ENCODE measurements at places on chromosomes 1 and 21.

DNA sequence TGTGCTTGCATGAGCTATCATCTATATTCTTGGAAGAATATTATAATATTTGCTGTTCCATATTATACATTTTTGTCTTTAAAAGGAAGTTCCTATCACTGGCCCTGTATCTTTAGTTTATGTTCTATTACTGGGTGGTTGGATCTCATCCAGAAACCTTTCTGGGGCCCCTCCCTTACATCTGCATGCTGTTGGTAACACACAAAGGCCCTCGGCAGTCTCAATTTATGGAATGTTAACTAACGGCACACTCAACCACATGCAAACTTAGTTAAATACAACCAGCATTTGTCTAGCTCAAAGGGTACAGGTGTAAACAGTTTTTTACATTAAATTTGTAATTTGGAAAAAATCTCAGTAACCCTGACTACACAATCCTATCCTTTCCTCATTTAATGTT is 9.7 kb upstream of the HYI start:
- DNase-seq = no peak

DNA sequence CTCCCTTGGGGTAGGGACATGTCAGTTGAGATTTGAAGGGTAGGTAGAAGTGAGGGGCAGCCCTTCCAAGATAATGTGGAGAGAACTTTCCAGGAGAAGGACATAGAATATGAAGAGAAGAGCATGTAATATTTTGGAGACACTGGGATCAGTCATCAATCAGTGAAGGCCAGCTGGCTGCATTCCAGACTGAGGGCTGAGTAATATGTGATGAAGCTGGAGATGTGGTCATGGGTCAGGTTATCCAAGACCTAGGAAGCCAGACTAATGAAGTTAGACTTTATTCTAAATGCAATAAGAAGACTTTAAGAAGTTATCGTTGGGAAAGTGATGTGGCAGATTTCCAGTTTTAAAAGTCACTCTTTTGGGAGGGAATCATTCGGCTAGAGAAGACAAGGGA is 262.0 kb downstream of the HMCN1 start:
- DNase-seq = no peak

GRCh38 chr1:246755419-246755818 is 31.2 kb downstream of the SCCPDH start:
- no peak for DNase-seq

- DNase-seq = no peak
These were observed 3.8 kb downstream of the ETV3 start for GRCh38 chr1:157134442-157134841.

- no peak for DNase-seq
These were observed 10.0 kb downstream of the PUM1 start for GRCh38 chr1:31055501-31055900.

DNA sequence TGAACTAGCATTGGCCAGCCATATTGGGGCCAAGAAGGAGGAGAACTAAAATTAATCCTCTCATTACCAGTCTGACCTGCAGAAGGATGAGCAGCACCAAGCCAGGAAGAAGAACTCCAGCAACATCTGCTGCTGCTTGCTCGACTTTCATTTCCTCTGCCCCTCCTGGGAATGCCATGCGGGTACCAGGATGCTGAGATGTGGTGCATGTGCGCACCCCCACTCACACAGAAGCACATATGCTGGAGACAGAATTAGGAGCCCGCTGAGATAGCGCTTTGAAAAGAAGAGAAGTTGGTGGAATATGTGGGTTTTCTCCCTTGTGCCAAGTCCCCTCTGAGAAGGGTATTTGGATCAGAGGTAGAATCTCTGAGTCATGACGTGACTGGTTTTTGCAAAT is 70.4 kb downstream of the PLXNA2 start:
- DNase-seq = no peak

DNA sequence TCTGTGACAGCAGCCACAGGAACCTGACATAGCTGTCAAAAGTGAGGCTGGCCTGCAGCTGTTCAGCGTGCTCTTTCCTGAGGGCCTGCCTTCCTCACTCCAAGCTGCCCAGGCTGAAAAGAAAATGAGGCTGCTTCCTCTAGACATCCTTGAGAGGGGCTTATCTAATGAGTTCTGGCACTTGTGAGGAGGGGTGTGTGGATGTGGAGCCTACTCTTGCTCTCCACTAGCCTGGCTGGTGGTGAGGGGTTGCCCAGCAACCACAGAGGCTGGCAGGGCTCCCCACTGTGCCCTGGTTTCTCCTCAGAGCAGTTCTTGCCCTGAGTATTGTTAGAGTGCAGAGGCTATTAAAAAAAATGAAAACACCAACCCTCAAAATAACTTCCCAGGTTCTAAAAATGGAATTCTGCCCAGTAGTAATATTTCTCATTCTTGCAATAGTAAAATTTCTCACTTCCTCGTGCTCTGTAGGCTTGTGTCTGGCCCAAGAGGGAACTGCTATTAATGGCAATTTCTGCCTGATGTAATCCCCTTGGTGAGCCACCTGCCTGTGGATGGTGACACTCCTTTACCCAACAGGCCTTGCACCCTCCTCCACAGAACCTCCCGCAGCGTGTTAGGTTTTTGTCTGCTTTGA is 52.6 kb upstream of the EPS8L3 start:
- DNase-seq = no peak

GRCh38 chr1:224919508-224919907 is 10.0 kb upstream of the DNAH14 start:
- no peak for DNase-seq

- no peak for DNase-seq
These were observed 66.7 kb downstream of the LBR start for GRCh38 chr1:225361176-225361575.

DNA sequence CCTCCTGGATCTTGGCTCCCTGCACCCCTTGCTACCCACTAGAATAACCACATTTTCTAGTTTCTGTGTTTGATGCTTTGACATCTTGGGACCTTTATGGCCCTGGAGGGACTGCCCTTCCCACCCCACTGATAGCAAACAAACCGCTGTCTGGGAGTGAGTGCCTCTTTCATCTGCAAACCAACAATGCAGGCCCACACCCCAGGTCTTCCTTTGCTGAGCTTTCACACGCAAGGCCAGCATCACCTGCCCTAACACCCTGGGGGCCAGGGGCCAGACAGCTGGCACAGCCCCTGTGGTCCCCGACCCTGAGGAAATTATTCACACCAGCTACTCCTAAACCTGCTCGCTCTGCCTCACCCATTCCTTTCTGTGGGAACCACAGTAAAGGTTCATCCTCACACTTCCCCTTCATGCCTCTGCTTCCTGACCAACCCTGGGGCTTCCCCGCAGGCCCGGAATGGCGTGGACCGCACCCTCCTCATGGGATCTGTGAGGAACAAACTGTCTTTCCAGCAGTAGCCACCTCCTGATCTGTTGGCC is 15.4 kb downstream of the SLC2A7 start:
- DNase-seq = no peak

DNA sequence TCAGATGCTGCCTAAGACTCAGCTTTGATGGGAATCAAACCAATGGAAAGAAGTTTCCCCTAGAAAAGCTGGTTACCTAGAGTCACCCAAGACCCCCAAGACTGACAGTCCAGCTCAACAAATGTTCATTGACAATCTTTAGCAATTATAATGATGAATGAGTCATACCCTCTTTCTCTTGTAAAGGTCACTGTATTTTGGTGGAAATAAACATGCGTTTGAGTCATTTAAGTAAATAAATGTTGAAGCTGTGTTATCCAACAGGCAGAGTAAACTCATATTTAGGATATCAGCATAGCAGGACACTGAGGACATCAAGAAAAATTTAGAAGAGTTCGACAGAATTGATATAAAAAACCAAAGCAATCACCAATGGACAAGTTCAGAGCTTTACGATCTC is 295.9 kb downstream of the RGS7 start:
- no peak for DNase-seq

- DNase-seq = no peak
These were observed 204.3 kb upstream of the RAB4A start for GRCh38 chr1:229066591-229066990.

DNA sequence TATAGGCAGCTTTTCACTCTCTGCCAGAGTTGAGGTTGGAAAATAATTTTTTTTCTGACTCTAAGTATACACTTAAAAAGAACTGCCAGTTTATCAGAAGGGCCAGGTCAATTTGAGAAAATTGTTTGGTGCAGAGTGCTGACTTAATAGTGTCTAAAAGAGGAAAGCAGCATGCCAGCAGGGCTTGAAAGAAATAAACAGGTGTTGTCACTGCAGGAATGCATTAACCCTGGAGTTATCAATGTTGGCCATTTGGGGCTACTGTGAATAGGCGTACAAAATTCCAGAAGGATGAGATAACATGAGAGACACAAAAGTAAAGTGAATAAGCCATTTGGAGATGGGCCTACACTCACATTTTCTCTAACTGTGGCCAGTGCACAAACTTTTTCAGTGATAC is 220.6 kb upstream of the PLD5 start:
- no peak for DNase-seq

DNA sequence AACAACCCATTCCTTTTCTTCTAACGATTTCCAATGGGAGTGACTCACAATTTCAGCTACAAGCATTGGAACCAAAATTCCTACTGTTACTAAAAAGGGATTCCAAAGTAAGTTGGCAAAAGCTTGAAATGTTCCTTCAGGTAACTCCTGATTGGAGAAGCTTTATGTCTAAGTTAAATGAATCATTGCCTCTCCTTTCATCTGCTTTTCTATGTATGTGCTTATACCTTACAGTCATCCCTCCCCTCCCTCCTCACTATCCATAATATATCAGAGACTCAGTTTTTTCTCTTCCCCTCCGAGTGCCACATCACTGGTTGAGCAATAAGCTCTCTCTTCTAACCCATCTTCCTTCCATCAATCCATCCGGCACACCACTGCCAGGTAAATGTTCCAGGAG is 86.8 kb downstream of the TIAM1 start:
- no peak for DNase-seq
